ENCODE measurements at places on chromosomes 1 and 21.

GRCh38 chr1:180911640-180912191 is 981 bp upstream of the KIAA1614 start:
- DNase-seq = peak; percentile 56

- DNase-seq = peak; percentile 98
These were observed 23.1 kb upstream of the UMODL1 start for GRCh38 chr21:42047821-42048613.

DNA sequence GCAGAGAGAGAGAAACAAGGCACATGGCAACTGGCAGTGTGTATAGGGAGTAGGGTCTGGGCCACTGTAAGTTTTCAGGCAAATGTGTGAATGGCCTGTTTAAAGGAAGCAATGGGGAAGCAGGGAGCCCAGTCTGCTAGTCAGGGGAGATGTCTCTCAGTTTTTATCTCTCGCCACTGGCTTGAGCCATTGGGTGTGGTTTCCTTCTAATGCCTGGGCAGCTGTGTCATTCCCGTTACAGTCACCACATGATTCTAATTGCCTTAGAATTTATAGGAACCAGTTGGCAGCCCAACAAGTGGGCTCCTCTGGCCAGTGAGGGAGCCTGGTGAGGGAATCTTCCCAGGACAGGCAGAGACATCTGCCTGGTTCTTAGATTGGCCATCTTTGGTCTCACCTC is 182.4 kb downstream of the DISC1 start:
- peak; percentile 91 for DNase-seq

- no peak for DNase-seq
These were observed 72.9 kb downstream of the KCNN3 start for GRCh38 chr1:154797175-154797574.

DNA sequence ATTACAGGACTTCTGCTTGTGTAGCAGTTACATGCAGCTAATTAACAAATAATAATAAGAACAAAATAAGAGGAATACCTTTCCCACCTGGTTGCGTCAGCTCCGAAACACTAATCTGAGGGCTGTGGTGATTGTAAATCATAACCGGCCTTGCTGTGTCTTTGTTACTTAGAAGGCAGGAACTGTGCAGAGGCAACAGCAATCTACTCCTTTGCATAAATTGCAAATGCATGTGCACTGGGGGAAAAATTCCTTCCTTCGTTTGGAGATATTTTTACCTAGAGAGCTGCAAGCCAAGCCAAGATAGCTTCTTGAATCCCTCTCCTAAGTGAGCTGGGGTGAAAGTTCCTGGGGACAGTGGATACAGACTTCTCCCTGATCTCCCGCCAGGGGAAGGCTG is 46.0 kb downstream of the NKAIN1 start:
- no peak for DNase-seq

DNA sequence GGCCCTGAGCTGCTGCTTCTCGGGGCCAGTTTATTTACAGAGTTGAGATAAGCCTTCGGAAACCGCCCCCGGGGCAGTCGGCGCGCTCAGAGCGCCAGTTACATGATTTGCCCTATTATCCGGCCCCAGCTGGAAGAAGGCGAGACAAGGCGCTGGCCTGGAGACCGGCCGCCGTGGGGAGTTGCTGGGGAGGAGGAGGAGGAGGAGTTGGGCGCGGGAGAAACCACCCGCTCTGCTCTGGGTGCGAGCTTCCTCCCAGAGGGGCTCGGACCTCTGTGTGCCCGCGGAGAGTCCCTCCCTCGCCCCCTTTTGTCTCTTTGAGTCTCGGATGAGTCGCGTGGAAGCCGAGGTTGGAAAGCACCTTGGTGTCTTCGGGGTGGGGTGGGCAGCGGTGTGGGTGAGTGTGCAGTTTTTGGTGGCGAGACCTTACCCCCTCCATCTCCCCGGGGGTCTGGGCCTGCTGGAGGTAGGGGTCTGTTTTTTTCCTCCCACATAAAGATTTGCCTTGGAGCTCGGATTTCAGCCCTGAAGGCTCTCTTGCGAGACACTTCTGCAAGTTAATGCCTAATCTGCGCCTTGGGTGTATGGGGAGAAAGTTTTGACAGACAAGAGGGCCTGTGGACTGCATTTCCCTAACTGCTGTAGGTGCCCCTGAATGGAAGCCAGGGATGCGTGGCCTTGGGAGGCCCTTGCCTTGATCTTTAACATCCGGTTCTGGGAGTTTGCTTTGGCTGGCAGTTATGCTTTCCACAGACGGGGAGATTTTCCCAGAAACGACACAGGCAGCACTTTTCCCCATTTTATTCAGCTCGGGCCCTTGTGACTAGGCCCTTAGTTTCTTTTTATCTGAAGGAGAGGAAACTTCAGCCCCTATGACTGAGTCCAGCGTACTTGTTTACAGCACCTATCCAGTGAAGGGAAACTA is 80.0 kb downstream of the NDUFS5 start:
- peak; percentile 66 for DNase-seq

DNA sequence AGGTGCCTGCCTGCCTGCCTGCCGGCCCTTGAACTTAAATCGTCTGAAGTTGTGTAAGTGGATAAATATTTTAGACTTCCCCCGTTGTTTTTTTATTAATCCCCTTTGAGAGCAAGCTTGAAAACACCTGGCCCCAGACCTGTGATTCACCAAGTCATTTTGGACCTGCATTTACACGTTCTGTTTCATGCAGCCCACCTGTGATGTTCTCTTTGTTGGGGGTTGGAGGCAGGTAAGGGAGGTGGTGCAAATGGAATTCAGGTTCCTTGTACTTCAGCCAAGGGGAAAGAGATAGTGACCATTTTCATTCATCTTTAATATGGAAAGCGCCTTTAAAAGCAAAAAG is 1.2 kb downstream of the SLC37A1 start:
- no peak for DNase-seq

DNA sequence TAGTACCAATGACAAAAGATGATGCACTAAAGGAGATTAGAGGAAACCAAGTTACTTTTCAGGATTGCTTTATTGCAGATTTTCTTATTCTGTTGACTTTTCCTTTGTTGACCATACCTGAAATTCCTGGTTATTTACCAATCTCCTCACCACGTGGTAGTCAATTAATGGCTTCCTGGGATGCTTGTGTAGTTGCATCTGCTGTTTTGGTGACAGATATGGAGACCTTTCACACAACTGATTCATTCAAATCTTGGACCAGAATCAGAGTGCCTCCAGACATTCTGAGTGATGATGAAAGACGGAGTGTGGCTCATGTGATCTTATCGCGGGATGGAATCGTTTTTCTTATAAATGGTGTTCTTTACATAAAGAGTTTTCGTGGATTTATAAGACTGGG is 91.3 kb downstream of the CATSPERE start:
- DNase-seq = peak; percentile 7

DNA sequence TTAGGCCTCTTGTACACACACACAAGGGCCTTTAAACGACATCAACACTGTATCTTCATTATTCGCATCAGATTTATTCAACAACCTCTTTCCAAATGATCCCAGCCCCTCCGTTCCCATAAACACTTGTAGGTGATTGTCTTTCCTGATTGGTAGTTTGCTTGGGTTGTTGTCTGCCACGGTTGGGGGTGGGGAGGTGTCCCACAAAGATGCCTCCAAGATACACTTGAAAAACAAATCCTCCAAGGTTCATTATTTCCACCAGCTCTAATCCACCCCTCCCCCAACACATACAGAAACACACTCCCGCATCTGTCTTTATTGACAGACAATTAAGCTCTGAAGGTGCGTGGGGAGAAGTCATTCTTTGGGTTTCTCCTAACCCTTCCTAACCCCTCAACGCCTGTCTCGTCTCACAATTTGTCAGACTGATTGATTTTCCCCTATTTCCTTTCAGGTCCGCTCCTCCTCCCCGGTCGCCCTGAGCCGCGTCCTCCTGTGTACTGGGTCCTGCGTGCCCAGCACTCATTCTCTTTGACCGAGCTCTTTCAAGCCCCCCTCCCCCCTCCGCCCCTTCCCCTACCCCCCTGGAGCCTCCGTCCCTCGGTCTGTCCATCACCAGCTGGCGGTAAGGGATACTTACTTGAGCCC is 1.4 kb downstream of the WDR26 start:
- DNase-seq = no peak

DNA sequence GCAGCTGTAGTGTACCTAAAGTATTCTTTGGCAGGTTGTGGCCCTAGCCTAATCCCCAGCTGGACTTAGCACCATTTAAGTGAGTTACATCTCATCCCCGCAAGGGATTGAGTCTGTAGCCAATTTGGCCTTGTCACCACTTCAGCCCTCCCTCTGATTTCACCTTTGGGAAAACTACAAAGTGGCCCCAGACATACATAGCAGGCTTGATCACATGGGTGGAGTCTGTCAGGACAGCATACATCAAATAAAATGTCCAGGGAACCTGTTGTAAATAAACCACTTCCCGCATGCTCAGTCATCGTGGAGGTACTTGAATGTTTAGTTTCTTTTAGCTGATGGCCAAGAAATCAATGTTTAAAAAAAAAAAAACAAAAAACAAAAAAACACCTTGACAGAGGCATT is 142.5 kb downstream of the DHRS3 start:
- no peak for DNase-seq

- peak; percentile 59 for DNase-seq
These were observed 26.4 kb downstream of the HHIPL2 start for GRCh38 chr1:222521299-222522104.

DNA sequence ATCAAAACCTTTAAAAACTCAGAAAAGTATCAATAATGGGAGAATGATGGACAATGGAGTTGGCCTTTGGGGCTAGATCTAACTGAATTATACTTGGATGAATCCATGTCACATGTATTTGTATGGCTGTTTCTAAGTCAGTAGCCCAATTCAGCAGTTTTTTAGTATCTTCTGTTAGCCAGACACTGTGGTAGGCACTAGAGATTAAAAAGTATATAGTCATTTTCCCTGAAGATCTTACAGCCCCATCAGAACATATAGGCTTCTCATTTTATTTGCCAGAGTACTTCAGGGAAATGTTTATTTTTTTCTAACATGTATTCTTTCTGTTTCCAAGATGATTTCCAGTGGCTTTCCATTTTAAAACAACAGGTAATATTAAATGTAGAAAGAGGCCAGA is 273.7 kb downstream of the NFIA start:
- DNase-seq = no peak

- peak; percentile 12 for DNase-seq
These were observed 26.1 kb upstream of the GTF2B start for GRCh38 chr1:88917321-88918025.

GRCh38 chr1:218164111-218164929 is 120.8 kb upstream of the RRP15 start:
- peak; percentile 30 for DNase-seq

DNA sequence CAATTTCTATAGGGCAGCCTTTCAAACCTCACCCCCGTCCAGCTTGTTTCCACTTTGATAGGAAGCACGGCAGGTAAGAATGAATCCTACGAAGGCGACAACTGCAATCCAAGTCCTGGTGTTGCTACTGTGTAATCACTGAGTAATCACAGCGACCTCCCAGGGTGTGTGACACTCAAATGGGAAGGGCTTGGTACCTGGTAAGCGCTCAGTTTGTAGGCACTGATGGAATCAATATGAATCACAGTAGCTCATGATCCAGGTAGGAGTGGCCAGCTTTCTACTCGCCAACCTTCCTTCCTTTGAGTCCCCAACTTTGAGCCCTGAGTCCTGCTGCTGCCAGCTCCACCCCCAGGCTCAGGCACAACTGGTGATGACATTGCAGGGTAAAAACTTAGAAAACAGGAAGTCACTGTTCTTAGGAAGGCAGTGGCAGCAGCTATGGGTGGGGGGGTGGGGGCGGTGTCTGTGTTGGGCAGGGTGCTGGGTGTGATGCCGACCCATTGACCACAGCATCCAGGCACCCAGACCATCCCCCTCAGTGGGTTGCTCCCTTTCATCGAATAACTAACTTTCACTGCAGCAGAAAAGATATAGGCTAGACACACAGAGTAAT is 70.7 kb downstream of the CD247 start:
- peak; percentile 3 for DNase-seq

GRCh38 chr1:115118611-115119010 is 29.3 kb upstream of the TSPAN2 start:
- peak; percentile 62 for DNase-seq

DNA sequence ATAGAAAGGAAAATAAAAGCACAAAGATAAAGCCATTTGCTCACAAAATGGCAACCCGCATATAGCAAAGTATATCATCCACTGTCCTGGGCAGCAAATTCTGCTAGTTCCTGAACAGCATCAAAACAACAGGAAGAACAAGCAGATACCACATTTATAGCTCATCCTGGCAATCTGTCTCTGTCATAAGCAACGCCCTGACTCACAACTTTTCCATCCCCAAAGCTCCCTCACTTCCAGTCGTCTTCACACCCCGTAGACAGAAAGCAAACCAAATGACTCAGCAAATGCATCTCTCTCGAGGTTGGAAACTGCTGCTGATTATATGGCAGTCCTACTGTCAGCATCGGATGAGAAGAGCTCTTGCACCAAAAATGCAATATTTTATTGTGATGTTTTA is 65.8 kb downstream of the AK5 start:
- peak; percentile 96 for DNase-seq

DNA sequence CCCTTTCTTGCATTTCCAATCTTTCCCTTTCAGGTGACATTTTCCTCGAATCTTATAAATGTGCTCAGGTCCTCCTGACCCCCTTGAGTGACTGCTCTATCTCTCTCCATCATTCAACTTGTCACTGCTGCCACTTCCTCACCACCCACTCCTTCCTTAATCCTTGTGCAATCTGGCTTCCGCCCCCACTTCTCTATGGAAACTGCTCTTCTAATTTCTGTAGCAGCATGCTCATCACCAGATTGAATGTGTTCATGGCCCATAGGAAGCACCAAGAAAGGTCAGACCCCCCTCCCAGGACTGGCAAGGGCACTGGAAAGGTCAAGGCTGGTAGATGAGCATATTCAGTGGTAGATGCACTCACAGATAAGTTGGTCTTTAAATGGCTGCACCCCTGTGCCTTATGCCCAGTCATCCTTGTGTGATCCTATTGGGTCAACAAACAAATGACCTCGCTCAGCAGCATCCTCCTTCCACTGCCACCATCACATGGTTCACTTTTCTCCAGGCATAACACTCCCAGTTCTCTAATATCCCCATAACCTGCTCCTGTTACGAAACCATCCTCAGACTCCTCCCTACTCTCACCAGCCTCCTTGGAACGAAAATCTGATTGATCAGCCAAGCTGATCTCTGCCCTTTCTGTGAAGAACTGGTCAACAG is 288.5 kb upstream of the POU3F1 start:
- DNase-seq = no peak

- DNase-seq = no peak
These were observed 134.1 kb downstream of the ZC3H11B start for GRCh38 chr1:219478811-219479210.

GRCh38 chr1:211627259-211627658 is 48.2 kb downstream of the NEK2 start:
- no peak for DNase-seq

DNA sequence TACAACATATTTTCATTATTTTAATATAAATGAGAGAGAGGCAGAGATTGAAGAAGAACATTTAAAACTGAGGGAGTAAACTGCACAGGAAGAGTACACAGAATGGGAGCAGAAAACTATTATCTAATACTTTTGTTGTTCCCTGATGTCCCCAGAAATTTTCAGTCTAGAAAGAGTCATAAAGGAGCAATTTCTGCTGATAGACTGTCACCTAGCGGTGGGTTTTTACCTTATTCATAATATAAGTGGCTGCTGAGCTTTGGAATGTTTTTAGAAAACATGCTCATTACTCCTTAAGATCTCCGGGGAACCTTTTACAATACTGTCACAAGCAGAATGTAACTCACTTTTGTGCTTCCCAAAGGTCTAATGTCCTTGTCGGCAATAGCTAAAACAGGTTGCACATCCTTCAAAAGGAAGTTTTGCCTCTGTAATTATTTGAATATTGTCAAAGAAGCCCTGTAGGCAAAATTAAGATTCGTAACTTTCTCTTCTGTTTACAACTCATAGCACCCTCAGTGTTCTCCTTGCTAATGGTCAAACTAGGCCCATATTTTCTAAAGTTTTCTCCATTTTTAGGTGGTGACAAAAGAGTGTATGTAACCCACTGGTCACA is 4.9 kb upstream of the NPL start:
- peak; percentile 62 for DNase-seq
